GM20000 (cell line): ENCODE measurements at places on chromosomes 4 and X.

DNA sequence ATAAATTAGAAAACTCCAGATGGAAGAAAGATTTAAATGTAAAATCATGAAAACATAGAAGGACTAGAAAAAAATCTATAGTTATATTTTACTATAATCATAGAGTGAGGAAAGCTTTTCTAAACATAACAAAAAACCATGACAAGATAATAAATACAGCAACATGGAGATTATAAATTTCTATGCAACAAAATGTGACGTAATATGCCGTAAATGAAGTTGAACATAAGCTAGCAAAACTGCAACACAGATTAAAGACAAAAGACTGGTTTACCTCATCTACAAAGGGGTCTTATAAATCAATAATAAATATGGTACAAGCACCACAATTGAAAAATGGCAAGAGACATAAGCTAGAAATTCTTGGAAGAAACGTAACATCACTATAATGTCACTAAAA is 140.4 kb downstream of the C4orf33 start:
- DNase-seq, result no peak

DNA sequence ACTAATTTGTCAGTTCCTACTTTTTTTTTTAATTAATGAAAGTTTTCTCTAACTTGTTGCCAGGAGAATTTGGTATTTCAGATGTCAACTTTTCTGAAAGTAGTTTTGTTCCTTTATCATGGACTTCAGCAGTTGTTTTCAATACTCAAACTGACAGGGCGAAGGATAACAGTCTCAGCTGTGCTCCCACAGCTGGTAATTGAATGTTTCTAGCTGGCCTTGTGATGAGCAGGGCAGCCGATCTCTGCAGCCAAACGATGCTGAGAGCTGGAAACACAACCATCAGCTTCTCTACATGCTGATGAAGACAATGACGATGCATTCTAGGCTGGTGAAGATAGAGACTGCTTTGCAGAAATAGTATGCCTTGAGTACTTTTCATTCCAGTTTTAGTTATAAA is 130.0 kb upstream of the MAP9 start:
- DNase-seq, result no peak

- DNase-seq, result no peak
These were observed 1.4 kb downstream of the NKX6-1 start for GRCh38 chr4:84497504-84498202.

- DNase-seq, result no peak
These were observed 320.6 kb downstream of the ARHGAP10 start for GRCh38 chr4:148052448-148052847.

- DNase-seq, result no peak
These were observed 29.1 kb downstream of the PFKFB1 start for GRCh38 chrX:54964766-54965497.

DNA sequence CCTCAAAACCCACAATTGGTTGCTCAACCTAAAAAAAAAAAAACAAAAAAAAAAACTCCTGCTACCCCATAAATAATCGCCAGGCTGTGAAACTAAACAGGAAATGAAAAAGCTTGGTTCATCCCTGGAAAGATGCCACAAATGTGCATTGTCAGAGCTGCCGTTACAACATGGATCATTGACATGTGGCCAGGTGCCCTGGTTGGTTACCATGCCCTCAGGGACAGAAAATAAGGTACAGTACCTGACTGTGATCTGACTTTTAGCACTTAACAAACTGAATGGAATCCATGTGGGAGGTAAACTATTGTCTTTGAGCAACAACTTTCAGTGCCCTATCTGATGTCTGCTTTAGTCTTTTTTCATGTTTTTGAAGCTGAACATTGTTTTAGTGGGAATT is 118.0 kb upstream of the RPL34 start:
- no peak for DNase-seq

- DNase-seq, result no peak
These were observed 41.5 kb upstream of the PTCHD1 start for GRCh38 chrX:23292988-23293651.

DNA sequence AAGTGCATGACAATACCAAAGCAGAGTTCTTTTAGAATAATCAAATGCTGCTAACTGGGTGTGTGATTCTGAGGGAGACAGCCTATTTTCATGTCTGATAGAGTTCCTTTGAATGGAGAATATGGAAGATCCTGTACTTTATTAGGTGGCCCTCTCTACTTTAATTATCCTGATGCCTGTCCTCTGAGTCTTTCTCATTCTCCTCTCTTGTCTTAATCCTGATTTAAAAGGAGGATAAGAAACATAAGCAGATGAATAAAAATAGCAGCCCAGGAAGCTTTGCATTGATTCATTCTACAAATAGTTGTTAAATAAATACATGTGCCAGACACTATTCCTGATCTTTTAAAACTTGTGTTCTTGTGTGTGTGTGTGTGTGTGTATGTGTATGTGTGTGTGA is 387.3 kb downstream of the SPRY1 start:
- no peak for DNase-seq

- peak; percentile 35 for DNase-seq
These were observed 3.7 kb downstream of the CRMP1 start for GRCh38 chr4:5889002-5889696.
